ENCODE measurements at places on chromosomes 6 and 20.
A peak's percentile ranks its signal among the peaks of the same experiment; 100 is the strongest.

GRCh38 chr6:142651384-142651783, 293.6 kb downstream of the HIVEP2 start:
- DNase-seq, result no peak

DNA sequence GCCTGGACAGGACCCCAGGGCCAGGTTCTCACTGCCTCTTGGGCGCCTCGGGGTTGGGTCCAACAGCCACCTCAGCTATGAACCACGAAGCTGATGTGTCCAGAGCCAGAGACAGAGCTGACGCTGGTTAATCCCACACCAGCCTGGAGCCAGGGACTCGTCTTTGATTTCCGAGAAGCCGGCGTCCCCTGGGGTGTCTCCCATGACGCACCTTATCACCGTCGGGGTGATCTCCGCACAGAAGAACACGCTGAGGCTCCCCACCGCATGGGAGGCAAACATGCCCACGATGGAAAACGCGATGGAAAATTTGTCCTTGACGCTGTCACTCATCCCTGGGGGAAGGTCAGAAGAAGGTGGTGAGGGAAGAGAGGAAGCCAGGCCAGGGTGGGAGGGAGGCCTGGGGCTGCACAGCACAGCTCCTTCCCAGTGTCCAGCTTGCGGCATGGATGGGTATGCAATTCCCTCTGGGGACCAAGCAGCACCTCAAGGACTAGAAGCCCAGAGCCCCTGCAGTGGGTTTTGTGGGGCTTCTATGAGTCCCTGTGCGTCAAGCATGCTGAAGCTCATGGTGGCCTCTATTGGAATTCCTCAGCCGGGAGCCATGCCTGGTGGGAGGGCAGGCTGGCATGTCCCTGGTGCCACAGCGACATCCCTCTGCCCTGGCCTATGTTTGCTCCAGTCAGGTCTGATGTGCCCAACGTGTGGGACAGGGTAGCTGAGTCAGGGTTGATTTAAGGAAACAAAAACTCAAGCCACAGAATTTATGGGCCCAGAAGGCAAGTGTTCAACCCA, 25.1 kb downstream of the PSMG4 start:
- no peak for DNase-seq

DNA sequence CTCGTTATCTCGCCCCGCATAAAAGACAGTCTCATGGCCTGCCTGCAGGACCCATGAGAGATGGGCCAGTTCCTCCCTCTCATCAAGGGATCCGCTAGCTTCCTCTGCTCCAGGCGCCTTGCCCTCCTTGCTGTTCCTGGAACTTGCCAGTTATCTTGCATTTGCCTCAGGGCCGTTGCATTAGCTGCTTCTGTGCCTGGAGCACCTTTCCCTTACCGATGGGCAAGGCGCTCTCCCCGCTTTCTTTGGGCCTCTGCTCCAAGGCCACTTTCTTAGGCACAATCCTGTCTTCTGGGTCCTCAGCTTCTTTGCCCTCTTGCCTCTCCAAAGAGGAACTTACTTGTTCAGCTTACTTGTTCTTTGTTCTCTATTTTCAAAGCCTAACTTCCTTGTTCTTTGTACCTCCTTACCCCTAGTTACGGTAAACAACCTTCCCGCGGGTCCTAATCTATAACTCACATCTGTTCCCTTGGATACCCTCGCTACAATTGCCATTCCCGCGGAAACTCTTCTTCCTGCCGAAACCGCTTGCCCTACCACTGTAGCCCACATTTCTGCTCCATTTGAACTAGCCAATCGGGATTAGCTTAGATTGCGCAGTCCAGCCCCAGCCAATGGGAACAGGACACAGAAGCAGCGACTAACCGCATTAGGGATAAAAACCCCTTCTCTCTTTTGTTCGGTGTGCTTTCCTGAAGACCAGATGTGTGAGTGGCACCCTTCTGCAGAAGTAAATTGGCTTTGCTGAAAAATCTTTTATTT, 887 bp upstream of the NSFL1C start:
- peak; percentile 36 for DNase-seq

GRCh38 chr6:169452117-169452868, 198.6 kb upstream of the THBS2 start:
- DNase-seq, result no peak

DNA sequence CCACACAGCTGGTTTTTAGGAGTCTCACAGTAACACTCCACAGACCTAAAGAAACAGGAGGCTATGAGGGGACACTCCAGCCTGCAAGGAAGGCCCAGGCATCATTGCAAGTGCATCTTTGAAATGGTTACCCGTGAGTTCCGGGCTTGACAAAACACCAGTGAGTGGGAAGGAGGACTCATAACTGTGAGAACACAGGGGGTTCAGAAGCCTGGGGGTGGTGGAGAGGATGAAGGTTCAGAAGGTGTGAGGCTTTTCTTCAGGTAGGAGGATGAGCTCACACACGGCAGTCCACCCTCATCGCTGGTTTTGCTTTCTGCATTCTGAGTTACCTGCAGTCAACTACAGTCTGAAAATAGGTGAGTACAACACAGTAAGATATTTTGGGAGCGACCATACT, 39.9 kb downstream of the MAP7 start:
- DNase-seq, result no peak

DNA sequence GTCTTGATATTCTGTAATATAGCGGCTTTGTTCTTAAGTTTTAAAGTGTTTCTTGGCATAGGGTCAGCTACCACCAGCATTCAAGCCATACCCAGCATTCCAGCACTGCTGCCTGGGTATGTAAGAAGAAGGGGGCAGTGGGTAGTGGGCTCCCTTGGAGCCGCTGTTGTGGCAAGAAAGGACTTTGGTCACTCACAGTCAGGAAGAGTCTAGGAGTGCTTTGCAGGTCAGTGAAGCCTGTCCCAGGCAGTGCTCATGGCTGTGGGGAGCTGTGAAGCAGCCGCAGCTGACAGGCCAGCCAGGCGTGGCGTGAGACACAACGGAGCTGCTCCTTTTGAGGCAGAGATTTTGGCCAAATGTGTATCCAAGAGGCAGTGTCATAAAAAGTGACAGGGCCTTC, 512.0 kb downstream of the CDKAL1 start:
- no peak for DNase-seq

DNA sequence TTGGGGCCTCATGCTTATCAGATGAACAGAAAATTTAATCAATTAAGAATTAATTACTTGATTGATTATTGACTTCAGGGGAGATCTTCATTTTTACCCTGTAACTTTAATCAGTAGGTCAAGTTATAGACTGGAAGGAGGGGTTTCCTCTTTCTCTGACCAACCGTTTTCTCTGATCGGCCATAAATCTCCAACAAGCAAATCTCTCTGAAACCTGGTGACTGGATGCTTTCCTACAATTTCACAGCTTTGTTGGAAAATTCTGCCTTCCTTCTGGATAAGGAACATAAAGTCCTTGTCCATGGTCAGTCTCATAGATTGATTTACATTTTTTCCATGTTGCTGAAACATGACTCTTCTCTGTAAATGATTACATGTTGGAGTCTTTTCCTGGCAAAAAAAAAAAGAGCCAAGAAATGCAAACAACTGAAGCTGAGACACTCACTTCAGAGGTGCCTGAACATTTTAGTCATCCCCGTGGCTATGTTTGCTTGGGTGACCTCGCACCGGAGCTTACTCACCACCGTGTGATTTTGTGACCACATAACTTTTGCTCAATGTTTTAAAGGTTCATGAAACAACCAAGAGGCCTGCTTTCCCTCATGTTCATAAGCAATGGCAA, 31.0 kb downstream of the IRF4 start:
- DNase-seq, result no peak

DNA sequence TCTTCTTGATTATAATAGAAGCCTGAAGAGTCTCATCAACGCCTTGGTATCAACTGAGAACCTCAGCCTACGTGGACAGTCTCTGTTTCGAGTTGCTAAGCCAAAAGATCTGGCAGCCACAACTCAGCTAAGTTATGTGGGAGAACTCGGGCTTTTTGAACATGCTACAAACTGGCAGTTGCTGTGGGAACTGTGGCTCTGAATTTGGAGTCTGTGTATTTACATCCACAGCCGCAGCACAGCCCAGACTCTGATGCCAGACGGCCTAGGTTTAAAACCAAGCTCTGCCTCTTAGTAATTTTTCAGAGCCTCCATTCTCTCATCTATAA, 35.8 kb downstream of the RIPOR2 start:
- no peak for DNase-seq

DNA sequence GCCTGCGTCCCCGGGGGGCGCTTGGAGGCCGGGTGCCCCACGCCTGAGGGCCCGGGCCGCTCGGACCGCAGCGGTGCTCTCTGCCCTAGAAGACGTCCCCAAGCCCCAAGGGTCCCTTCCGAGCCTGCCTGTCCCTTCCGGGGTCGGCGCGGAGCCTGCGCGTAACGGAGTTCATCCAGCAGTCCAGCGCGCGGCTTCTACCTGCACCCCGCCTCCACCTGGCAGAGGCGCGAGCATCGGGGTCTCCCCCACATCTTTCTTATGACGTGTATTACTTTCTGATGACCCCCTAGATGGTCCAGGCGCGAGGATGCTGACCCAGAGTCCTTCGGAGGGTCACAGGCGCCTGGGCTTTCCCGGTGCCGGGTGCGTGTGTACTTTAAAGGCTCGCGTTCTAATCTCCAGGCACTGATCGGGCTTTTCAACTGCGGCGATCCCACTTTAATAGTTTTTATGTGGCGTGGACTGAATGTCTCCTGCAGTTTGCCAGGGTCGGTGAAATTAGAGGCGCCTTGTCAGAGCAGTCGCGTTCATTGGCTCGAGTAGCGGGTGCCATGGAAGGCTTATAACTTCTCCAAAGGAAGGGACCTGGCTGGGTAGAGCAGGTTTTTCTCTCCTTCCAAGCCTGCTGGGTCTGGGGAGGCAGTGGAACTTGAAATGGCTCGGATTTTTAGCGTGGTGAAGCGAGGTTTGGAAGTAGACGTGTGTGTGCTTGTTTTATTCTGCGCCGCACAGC, 912 bp downstream of the EYA4 start:
- no peak for DNase-seq

- DNase-seq, result no peak
Observed at GRCh38 chr6:145882121-145882531, 67.5 kb upstream of the FBXO30 start.

DNA sequence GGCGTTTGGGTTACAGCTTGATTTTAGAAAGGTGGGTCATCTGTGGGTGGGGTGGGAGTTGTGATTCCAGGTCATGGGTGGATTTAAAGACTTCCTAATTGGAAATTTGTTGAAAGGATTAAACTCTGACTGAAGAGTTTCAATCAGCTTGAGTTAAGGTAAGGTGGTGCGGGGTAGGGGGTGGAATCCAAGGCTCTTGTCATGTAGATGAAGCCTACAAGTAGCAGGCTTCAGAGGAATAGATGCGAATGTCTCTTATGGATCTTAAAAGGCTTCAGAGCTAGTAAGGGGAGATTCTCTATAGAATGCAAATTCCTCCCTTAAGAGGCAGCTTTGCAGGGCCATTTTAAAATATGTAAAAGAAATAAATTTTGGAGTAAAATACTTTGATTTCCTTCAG, 645.3 kb downstream of the FRK start:
- no peak for DNase-seq

DNA sequence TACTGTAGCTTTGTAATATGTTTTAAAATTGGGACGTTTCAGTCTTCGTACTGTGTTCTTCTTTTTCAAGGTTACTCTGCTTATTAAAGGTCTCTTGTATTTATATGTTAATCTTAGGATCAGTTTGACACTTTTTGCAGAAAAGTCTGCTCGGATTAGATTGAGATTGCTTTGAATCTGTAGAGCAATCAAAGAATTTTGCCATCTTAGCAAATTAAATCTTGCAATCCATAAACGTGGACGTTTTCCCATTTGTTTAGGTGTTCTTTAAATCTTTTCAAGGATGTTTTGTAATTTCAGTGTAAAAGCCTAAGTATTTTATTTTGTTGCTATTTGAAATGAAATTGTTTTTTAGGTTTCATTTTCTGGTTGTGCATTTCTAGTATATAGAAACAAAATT, 78.0 kb upstream of the GTSF1L start:
- DNase-seq, result no peak

DNA sequence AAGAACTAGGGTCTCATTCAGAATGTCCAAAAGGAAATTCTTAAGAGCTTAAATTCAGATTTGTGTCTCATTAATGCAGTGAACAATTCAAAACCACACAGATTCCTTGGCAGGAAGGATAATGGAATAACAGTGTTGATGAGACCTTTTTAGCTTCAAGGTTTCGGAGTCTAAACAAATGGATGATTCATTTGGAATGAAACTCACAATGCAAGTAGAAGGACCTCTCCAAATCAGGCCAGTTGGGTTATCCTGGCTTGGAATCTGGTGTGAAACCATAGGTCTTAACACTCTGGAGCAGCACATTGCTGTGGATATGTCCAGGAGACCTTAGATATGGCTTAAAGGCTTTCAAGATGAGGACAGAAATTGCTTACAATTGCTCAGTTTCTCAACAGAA, 44.9 kb downstream of the KCTD20 start:
- no peak for DNase-seq

GRCh38 chr6:151060766-151061531, 178.8 kb upstream of the AKAP12 start:
- no peak for DNase-seq

All from CD4-positive, alpha-beta T cell treated with Interleukin-17A for 1 hour (primary cell).